ENCODE measurements at places on chromosomes 11 and 22.

DNA sequence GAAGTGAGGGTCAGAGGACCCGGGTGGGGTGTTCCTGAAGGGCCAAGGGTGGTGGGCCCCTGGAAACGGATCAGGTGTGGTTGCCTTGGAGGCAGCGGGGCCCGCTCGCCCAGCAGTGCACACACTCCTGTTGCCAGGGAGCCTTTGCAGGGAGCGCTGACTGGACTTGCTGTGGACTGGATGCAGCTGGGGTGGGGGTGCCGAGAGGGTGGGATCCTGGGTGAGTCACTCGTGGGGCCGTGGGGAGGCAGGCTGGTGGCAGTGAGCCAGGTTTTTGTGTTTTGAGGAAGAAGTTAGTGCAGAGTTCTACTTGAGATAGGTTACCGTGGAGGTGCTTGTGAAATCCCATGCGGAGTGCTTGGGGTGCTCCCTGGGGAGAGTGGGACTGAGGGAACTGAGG lies 1.3 kb downstream of the MRPL23 start:
- DNase-seq, result no peak

DNA sequence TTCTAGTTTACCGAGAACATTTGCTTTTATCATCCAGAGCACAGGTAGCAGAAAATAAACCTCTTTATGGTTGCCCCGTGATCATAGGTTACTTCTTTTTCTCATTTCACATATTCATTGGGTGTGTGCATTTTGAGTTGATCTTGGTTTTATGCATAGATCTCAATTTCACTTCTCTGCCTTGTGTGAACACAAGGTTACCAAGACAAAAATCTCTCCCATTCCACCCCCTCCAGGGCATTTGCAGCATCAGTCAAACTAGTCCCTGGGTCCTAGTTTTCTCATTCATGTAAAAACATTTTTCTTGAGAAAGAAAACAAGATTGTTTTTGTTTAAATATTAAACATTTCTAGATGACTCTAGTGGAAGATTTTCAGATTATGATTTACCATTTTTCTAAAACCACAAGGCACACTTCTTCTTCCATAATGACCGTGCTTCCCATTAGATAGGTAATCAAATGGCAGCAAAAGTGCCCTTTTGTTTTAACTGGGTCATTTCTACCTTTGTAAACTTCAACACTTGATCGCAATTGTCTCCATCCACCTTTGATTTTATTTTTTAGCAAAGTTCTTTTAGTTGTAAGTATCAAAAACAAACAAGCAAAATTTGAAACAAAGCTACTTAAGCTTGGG lies 526.6 kb upstream of the CADM1 start:
- no peak for DNase-seq

DNA sequence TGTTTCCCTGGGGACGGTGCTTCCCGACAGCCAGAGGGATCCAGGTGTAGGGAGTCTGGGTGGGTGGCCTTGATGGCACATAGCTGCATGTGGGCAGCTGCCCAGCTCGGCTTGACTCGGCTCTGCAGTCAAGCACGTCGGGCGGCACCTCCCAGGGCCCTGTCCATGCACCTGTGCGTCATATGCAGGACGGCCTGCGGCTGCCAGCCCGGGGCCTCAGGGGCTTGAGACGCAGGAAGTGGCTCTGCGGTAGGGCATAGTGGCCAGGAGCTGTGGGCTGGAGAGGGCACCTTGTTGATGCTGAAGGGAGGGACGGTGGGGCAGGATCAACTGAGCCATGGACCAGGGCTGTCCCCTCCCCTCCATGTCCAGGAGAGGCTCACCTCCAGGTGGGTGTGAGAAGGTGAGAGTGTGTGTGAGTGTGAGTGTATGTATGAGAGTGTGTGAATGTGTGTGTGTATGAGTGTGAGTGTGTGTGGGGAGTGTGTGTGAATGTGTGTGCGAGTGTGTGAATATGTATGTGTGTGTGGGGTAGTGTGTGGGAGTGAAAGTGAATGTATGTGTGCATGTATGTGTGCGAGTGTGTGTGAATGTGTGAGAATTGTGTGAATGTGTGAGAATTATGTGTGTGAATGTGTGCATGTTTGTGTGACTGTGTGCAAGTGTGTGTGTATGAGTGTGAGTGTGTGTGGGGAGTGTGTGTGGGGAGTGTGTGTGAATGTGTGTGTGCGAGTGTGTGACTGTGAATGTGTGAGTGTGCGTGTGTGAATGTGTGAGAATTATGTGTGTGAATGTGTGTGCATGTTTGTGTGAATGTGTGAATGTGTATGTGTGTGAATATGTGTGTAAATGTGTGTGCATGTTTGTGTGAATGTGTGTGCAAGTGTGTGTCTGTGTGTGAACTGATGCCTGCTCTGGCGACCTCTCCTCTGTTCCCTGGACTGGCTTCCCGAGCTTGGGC lies 5.7 kb upstream of the SUN2 start:
- no peak for DNase-seq

DNA sequence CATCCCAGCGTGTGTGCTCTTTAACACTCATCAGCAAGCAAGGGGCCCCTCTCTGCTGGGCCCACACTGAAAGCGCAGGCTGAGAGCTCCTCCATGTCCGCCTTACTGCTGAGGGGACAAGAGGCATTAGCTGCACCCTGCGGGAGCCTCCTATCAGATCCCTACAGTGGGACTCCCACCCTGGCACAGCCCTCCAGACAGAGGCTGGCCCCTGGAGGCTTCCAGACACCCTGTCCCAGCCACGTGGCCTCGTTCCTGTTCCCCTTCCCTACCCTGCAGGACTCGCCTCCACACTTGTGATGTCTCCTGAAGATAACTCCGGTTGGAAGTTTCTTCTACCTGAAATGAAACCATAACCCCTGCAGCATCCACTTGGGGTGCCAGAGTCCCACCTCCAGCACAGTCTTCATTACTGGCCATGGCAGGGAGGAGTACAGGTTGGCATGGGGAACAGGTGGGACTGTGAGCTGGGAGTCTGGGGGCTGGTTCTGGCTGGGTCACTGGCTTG lies 5.0 kb upstream of the SH3BP1 start:
- no peak for DNase-seq

- no peak for DNase-seq
Measured at GRCh38 chr11:10480760-10481159, 25.7 kb downstream of the AMPD3 start.

DNA sequence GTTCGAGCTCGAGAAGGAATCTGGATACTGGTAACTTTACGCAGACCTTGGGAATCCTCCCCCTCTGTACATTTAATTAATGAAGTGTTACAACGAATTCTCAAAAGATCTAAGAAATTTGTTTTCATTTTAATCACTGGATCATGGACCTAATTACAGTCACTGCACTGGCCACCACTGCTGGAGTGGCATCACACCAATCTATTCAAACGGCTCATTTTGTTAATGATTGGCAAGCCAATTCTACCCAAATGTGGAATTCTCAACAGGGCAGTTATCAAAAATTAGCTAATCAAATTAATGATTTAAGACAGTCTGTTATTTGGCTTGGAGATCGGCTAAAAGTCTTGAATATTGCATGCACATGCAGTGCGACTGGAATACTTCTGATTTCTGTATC lies 30.1 kb upstream of the ALDH3B2 start:
- DNase-seq, result no peak

- no peak for DNase-seq
Measured at GRCh38 chr11:102436561-102436960, 16.0 kb downstream of the TMEM123 start.
